Stimulated activated CD8-positive, alpha-beta memory T cell treated with anti-CD3 and anti-CD28 coated beads, Interleukin-4, amount 100 ng/mL, for 1 hour (primary cell): ENCODE measurements at places on chromosomes 5 and 9.

- DNase-seq, result no peak
These were observed 928 bp downstream of the MCTP1 start for GRCh38 chr5:95283761-95284571.

DNA sequence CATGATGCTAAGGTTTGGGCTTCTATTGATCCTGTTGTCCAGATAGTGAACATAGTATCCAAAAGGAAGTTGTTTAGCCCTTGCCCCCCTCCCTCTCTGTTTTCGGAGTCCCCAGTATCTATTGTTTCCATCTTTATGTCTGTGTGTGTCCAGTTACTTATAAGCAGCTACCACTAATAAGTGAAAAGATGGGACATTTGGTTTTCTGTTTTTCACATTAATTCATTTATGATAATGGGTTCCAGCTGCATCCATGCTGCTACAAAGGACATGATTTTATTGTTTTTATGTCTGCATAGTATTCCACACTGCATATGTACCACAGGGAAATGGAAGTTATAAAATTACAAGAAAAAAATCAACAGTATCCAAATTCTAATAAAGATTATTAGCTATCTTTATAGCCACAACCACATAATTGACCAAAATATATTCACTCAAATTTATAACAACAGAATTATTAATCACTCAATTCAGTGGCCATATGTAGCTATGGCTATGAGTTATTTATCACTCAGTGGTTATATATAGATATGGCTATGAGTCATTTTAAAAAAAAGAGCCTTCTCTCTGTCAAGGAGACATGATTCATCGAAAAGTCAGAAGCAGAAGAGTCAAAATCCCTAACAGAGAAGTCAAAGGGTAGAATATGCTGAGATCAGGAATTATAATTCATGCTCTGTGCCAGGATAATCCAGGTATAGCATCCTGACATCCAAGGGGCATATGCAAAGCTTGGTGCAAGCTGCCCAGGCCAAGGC, 367.5 kb downstream of the DEPDC1B start:
- no peak for DNase-seq

DNA sequence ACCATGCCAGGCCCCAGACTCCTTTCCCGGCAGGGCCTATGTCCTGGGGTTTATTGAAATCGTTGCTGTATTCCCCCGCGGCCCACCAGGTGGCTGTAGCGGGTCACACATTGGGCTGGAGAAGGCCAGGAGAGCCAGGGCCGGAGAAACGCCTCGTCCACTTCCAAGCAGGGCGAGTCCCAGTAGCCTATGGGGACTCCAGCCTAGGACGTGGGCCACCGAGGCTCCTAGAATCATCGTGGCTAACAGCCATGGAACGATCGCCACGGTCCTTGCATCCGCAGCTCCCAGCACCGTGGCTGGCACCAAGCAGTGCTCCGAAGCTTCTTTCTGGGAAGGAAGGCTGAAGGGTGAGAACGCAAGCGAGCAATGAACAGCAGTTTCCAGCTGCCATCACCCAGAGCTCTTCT, 87.7 kb downstream of the ENTREP1 start:
- DNase-seq, result no peak

DNA sequence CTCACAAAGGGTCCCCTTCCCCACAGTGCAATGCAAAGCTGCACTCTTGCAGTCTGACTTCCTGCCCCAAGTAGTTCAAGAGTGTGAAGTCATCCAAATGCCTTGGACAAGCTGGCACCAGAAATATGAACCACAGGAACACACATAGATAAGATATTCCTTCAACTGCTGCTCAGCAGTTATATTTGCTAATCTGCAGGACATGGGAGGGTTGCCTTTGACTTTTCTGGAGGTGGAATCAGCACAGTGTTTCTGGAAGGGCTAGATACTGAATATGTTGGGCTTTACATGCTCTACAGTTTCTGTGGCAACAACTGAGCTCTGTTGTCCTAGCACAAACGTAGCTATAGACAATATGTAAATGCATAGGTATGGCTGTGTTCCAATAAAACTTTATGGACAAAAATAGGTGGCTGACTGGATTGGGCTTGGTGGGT, 96.7 kb upstream of the PCA3 start:
- DNase-seq, result no peak

- no peak for DNase-seq
These were observed 496.0 kb upstream of the CLINT1 start for GRCh38 chr5:158354958-158355357.

- DNase-seq, result no peak
These were observed 278.6 kb downstream of the SPOCK1 start for GRCh38 chr5:137220523-137220927.

- DNase-seq, result no peak
These were observed 85.2 kb downstream of the IRX1 start for GRCh38 chr5:3680821-3681220.

DNA sequence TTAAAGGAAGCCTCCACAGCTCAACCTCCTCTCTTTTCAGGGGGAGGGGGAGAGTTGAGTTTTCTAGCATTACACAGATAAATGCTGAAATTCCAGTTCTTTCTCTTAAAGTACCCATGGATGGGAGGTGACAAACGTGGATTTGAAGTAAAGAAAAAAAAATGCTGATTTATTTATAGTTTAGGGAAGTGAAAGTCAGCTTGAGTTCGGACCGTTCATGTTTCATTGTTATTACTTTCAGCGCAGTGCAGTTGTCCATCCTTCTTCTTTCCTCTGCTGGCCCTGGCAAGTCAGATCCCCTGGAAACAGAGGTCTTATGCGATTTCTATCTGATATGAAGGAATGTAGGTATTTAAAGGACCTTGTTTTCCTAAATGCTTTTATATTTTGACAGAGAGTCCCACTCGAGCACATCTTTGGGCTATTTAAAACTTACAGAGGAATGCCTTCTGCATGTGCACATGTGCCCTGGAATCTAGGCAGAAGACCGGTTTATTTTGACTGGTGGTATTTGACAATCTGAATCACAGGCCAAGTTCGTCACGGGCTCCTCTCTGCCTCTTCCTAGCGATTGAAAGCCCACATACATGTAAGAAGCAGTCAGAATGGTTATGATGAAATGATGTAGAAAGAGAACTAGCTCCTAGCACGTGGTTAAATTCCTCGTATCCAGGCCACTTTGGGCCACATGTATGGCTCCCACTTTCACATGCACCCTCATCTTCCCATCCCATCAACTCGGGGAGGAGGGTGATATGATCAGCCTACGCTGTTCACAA, 385.2 kb upstream of the KLF4 start:
- no peak for DNase-seq

DNA sequence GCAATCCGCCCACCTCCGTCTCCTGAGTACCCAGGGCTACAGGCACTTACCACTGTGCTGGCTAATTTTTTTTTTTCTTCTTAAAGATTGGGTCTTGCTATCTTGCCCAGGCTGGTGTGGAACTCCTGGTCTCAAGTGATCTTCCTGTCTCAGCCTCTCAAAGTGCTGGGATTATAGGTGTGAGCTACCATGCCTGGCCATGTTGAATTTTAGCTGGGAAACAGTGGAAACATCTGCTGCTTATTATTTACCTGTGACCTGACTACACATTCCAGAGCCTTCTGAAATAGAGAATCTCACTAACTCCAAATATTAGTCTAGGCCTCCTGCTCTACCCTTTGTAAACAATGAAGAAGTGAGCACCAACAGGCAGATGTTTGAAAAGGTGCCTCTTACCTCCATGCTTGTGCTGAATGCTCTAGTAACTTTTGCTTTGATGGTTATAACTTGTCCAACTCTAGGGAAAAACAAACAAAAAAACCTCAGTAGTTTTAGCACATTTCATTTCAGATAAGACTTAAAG, 22.5 kb downstream of the ACOT12 start:
- no peak for DNase-seq
